ENCODE measurements at places on chromosomes 4 and X.
A peak's percentile ranks its signal among the peaks of the same experiment; 100 is the strongest.

- no peak for DNase-seq
Observed at GRCh38 chrX:15202454-15203177, 67.3 kb downstream of the ASB9 start.

GRCh38 chrX:136784231-136784630, 3.5 kb upstream of the ARHGEF6 start:
- no peak for DNase-seq

DNA sequence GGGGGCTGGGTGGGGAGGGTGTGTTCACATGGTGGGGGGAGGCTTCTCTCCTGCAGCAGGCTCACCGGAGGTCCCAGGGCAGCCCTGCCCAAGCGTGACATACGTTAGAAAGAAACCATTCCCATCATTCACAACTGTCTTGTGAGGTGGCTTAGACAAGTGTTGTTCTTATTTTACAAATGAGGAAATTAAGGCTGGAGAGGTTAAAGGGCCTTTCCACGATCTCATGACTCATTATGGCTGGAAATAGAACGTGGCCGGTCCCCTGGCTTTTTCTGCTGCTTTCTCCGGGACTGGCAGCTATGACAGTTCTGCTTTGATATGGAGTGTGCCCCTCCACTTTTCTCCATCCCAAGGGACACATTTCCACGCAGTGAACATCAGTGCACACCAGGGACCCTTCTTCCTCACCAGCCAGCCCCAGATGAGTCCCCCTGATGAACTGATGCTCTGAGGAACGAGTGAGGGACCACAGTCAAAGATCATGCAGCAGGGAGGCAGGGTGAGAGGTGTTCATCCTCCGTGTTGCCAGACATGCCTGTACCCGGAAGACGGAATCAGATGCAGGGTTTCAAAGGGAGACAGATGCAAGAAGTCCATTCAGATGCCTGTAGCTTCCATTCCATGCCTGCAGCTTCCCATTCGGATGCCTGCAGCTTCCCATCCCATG, 64.0 kb upstream of the ACSL1 start:
- no peak for DNase-seq

GRCh38 chrX:53723381-53723780, 36.9 kb upstream of the HUWE1 start:
- DNase-seq, result no peak

DNA sequence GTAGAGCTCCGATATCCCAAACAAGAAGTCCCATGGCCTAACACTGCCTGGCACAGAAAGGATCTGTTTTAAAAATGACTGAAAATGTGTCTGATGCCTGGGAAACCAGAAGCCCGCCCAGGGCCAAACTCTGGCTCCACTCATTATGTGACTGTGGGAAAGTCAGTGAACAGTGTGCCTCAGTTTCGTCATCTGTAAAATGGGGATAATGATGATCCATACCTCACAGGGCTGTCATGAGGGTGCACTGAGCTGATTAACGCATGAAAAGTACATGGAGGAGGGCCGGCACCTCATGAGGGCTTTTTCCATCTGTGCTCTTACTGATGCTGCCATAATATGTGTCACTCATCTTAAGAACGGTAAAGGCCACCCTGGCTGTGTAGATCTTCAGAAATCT, 5.1 kb downstream of the SLC2A9 start:
- DNase-seq, result no peak

- no peak for DNase-seq
Observed at GRCh38 chrX:108316456-108316855, 121.8 kb downstream of the COL4A6 start.

DNA sequence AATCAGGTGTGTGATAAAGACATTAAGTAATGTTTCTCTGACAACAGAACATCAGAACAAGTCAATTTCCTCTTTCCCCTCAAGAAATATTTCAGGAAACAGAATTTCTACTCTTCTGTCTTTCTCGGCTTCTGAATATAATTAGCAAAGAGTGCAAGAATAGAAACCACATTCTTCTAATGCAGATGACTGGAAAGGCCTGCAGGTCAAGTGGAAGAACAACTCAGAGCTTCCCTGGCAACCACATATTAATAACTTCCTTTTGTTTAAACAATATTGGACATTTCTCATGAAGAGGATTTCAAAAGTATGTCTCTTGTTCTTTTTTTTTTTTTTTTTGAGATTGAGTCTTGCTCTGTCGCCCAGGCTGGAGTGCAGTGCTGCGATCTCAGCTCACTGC, 225.5 kb downstream of the PARM1 start:
- DNase-seq, result no peak

GRCh38 chrX:38205039-38205438, 15.6 kb downstream of the SRPX start:
- no peak for DNase-seq

GRCh38 chrX:69317721-69318120, 152.5 kb upstream of the PJA1 start:
- no peak for DNase-seq

DNA sequence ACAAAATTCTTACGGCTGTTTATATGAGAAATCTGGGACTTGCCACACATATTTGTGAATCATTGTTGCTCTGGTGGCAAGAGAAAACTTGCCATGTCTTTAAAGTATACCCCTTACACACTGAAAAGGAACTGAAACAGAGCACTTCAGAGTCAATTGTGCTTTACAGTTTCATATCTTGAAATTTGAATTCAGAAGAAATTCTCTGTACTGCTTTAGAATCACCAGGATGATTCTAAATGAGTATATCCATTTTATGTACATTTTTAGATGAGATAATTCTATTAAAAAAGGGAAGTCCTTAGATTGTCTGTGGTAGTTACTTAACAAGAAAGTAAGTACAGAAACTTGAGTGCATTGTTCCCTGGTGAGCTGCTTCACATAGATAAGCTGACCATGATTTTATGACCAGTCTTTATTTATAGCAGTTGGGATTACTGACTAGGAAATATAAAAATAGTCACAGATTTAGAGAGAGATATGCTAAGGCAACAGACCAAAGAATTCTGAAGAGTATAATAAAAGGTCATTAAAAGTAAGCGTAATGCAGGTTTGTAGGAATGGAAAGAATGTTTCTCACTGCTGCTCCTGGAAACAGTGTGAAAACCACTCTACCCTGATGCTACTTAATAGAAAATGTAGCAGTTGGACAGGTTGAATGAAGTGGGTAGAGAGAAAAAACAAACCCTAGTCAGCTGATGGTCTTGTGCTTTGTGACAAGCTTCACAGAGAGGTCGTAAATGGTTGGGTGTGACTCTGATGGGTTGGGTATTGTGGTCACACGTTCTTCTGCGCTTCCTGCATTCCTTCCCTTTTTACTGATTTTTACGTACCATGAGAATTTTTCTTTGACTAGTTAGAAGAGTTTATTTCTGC, 41.0 kb downstream of the FNIP2 start:
- DNase-seq, result peak; percentile 33

GRCh38 chr4:18859468-18859867, 837.9 kb upstream of the LCORL start:
- no peak for DNase-seq

- no peak for DNase-seq
Observed at GRCh38 chr4:57971261-57971660, 861.1 kb upstream of the IGFBP7 start.

- DNase-seq, result no peak
Observed at GRCh38 chr4:183200453-183200852, 101.4 kb downstream of the WWC2 start.

DNA sequence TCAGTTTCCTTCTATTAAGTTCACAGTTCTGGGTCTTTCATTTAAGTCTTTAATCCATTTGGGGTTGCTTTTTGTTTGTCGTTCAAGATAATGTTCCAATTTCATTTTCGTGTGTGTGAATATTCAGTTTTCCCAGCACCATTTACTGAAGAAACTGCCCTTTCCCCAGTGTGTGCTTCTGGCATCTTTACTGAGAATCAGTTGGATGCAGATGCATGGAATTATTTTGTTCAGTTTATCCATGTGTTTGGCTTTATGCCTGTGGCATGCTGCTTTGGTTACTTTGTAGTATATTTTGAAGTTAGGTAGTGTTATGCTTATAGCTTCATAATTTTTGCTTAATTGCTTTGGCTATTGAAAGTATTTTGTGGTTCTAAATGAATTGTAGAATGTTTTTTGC, 163.8 kb upstream of the HDX start:
- no peak for DNase-seq

DNA sequence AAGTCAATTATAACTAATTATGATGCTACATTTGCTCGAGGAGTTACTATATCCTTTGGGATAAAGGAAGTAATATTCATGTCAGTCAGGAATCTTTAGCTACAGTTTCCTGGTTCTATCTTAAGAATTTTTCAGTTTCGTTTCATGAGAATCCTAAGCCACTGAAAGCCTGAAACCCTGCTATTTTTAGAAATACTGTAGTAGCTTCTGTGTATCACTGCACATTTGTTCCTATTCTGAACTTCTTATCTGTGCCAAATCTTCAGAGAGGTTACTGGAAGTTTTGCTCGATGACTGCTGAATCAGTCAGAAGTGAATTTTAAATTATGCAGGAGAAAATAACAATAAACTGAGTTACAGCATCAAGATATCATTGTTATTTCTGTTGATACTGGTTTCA, 249.2 kb downstream of the TENM3 start:
- no peak for DNase-seq

DNA sequence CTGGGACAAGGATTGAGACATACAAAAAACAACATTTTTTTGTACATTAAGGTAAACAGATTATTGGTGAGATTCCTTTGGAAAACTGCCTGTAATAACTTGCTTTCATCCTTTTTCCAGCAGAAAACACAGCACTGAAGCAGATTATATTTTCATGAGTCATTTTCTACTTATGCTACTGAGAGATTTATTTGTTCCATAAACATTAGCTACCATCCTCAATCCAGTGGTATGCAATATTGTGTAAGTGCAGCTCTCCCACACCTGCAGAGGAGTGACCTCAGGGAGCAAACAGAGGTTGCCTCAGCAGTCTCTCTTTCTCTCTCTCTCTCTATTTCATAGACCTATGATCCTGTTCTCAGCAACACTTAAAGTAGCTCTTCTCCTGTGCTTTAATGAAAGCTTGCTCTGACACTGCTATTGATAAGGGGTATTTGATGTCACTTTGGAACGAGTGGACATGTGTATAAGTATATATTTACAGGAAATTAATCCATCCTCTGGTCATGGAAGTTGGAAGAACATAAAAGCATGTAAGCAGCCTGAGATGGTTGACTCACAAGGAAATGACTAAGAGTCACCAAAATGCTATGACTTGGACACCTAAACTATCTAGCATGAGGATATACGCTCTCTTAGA, 163.7 kb upstream of the SPANXC start:
- no peak for DNase-seq

DNA sequence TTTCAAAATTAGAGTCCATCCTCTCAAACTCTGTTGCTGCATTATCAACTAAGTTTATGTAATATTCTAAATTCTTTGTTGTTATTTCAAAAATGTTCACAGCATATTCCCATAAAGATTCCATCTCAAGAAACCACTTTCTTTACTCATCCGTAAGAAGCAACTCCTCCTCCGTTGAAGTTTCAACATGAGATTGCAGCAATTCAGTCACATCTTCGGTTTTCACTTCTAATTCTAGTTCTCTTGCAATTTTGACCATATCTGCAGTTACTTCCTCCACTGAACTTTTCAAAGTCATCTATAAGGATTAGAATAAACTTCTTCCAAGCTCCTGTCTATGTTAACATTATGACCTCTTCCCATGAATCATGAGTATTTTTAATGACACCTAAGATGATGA, 216.6 kb upstream of the SLC7A11 start:
- no peak for DNase-seq

- DNase-seq, result no peak
Observed at GRCh38 chr4:165070560-165070959, 16.9 kb downstream of the TRIM75 start.

DNA sequence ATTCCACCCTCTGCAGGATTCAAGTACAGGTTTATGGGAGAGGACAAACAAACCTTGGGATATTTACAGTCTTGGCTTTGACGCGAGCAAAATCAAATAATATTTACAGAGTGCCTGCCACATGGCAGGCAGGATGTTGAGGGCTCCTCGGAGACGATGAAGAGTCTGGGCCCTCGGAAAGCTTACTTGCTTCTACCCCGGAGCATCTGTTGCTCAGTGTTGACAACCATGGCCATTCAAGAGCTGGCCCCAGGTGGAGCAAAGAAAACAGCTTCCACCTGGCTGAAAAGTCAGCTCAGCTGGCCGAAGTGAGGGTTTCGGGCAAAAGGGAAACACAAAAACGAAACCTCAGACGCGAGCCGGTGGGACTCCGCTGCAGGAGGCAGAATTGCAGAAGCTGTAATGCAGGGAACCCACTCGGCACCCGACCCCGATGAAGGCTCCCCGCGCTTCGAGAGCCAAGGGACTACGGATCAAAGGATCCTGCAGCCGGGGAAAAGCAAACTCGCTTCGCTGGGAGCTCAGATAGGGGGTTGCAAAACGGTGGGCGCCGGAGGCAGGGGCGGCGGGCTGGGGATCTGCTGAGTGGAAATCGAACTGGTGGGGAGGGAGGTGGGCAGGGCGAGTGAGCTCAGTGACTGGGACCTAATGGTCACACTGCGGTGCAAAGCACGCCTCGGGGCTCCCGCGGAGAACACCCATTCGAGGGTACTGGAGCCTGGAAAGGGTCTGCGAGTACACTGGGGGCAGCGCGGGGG, 805 bp downstream of the ATP8A1 start:
- DNase-seq, result peak; percentile 41

DNA sequence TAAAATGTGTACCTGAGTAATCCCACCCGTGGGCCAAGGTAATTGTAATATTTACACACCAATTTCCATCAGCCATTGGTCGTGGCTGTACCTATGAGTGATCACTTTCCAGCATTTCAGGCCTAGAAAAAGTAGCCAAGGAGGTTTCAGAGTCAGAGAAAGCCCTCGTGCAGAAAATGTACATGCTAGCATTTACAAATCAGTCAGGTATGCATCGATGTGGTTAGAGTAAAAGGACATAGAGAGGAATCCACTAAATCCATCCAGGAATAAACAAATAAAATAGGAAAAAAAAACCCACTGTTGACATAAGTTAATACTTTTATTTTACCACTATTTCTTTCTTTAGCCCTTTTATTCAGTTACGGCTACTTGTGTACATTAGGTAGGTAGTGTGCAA, 256.8 kb downstream of the TRIML1 start:
- no peak for DNase-seq

DNA sequence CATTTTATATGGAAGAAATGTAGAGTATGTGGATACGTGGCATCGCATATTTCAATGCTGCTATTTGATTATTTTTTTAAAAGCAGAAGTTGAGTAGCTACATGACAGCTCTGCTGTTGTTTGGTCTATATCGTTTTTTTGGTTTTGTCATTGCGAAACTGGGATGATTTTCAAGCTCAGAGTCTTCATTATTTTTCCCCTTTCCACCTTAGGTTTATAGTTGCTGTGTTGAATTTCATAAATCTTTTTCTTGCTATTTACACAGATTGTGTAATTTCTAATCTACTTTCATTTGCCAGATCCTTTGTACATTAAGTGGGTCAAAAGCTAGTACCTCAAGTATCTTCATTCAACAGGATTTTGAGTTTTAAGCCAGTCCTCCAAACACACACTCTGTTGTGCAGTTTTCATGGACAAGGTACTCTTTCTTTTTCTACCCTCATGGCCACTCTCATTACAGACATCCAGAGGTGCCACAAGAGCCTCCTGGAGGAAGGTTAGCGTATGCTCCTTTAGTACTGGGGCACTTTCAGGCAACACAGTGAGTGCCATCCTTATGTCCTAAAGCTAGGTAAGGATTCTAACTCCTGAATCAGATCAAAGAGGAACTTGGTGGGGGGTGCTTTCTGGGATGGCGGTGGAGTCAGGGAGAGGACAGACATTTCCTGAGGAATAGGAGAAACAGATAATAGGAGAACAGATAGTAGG, 123.2 kb downstream of the FHIP1A start:
- DNase-seq, result no peak

- no peak for DNase-seq
Observed at GRCh38 chrX:18855919-18856644, 127.8 kb downstream of the PHKA2 start.

Measured in central memory CD4-positive, alpha-beta T cell (primary cell).